ENCODE measurements at places on chromosomes 7 and 10.

- no peak for DNase-seq
Measured at GRCh38 chr7:139613971-139614411, 90.5 kb downstream of the CLEC2L start.

DNA sequence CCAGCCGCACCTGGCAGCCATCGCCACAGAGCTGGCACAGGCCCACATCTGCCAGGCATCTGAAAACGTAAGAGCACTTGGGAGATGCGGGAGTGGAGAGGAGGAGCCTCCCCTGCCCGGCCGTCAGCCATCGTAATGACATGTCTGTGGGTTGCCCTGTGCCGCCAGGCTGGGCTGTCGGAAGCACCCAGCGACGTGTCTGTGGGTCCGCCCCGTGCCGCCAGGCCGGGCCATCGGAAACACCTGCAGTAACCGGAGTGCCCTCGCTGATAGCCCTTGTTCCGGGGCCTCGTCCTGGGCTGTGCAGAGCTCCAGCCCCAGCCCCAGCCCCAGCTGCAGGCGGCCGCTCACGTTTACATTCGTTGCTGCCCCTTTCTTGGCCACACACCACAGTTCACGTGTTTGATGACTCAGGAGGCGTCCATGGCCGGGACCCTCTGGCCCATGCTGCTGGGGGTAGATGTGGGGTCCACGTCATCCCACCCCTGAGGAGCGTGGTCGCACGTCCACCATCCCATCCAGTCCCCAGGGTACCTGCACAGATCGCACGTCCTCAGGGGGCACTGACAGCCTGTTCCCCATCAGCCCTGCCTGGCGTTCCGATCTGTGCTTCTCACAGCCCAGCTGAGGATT is 30.0 kb upstream of the PRKAR1B start:
- no peak for DNase-seq

DNA sequence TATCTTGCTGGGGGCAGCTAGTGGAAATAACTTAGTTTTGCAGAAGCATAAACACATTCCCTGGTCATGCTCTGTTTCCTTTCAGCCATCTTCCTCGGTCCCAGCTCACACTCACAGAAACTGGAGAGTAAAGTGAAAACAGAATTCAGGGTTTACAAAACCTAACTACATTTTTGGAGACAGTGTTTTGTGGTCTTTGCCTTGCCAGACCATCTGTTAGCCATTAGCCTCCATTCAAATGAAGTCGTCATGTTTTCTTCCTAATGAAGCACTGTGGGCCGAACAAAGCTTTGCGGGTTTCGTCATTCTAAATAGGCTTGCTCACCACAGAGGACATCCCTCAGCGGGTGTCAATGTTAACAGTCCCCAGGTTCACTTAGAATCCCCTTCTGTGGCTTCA is 214.6 kb upstream of the TMEM72 start:
- DNase-seq = no peak

DNA sequence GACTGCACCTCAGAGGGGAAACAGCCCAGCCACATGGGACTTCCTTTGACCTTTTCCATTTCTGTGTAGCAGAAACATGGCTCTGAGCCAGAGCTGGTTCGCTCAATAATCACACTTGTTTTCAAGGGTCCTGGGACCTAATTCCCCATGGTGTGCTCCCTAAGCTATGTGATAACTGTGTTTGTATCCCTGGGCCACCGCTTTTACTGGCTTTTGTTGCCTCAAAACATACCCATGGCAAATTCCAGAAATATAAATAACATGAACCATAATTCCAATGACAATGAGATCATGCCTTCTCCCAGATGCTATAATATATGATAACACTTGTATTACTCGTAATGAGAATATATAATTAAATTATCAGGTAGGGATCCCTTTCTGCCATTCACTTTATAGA is 196.4 kb downstream of the GFRA1 start:
- no peak for DNase-seq

GRCh38 chr10:68330852-68331454 is 911 bp upstream of the HNRNPH3 start:
- no peak for DNase-seq

DNA sequence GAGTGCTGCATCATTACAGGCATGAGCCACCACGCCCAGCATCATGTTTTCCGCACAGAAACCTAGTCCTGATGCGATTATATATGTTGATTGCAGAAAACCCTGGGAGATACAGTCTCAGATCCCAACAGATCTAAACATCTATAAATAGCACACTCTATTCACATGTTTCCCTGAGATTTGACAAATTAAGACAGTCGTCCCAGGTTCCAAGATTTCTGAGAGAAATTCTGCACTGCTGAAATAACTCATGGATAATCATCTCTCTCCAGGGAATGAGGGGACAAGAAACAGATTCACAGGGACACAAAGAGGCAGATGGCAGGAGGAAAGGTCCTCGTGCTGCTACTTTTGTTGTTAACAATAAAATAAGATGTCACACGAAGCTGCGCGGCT is 393.1 kb upstream of the CELF2 start:
- DNase-seq = no peak

DNA sequence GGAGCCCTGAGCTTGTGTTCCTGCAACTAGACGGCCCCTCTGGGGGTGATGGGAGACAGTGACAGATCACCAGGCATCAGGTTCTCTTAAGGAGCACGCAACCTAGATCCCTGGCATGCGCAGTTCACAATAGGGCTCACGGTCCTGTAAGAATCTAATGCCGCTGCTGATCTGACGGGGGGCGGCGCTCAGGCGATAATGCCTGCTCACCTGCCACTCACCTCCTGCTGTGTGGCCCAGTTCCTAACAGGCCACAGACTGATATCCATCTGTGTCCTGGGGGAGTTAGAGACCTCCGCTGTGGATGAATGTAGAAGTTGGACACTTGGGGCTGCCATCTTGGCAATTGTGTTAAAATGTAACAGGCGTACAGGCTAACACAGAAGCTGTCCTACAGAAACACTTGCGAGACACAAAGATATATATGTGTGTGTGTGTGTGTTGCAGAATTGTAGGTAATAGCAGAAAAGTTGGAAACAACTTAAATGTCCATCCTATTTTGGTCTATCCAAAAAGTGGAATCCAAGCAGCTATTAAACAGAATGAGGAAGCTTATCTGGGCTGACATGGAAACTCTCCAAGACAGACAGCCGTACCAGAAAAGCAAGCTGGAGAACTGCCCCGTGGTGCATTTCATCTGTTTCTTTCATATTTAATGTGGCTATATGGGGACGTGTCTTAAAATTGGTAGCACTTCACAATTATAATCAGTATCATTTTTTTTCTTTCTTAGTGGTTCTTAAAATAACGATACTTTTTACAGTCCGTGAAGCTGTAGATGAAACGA is 82.8 kb downstream of the MKI67 start:
- DNase-seq = no peak
